ENCODE measurements at places on chromosomes 11 and 22.

- DNase-seq = no peak
Measured at GRCh38 chr22:20009018-20009491, 7.6 kb downstream of the ARVCF start.

DNA sequence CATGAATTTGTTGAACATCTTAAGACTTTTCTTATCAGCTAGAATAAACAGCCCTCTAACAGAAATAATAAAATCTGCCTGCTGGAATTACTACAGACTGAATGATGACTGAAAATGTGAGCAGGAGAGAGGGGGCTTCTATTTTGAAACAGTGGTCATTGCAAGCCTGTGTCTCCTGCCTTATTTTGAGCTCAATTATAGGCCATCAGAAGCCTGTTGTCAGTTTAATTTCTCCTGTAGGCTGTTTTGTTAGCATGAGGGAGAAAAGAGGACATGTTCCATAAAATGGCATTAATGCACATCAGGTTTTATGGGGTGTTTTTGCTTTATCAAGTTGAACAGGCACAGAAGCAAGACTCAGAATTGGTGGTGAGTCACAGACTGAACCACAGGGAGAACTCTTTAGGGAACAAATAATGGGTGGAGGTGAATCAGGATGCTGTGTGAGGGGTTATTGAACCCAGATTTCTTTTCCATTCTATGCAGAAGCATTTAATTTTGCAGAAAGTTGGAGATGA lies 129.1 kb downstream of the PARVA start:
- no peak for DNase-seq

DNA sequence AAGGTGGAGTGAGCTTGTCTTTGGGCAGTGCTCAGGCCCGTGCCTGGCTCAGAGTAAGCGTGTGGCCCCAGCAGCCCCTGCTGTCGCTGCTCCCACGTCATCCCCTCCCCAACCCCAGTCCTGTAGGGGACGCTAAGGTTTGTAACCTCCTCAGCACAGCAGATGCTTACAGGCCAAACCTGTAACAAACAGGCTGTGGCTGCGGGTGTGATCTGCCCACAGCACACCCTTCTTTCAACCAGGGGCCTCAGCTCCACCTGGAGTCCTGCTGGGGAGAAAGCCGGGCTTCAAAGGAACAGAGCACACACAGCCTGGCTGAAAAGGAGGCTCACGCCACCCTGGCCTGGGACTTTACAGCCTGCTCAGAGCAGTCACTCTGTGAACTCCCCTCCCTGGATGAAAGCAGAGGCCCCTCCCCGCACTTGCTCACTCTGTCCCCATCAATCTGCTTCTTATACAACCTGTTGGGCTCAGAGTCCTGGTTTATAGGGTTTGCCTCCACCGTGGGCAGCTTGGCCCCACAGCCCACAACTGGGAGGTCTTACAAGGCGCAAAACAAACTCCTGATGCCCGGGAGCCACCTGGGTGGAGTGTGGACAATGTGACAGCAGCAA lies 54.3 kb downstream of the SCUBE1 start:
- no peak for DNase-seq

DNA sequence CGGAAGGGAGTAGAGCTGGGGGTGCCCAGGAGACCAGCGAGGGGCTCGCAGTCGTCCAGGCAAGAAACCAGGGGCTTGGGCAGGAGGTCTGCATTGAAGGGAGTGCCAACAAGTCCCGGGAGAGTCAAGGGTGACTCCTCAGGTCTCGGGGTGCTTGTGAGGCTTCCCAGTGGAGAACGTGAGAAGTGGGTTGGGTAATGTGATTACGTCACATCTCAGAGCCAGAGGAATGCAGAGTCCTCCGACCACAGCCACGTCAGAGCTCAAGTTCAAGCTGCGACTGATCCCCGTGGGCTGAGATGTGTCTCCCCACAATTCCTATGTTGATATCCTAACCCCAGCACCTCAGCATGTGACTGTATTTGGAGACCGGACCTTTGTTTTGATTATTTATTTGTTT lies 89.7 kb upstream of the SHANK2 start:
- DNase-seq = no peak

DNA sequence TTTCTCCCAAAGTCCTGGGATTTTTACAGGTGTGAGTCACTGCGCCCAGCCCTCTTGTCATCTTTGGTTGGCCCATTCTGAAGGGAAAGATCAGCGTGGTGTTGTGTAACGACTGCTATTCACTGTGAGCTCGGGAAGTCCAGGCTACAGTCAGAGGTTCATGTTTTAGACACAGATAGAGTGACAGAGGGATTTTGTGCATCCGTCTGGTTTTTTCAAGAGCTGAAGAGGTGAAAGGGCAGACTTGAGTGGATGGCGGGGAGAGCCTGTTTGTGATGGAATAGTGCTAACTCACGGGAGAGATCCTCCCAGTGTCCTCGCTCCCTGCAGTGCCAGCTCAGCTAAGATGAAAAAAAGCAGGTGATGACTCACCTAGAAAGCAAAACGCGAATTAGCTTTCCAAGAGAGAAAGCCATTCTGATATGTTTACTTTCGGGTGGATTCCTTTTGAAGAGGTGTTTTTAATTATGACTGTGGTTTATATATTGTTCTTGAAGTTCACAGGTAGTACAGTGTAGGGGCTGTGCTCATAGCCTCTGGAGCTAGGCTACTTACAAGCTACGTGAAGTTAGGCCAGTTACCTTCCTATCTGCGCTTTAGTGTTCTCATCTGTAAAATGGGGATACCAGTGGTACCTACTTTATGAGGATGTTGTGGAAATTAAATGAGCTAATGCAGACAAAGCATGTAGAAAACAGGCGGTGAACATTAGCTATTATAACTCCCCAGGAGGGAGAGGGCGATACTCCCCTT lies 67.2 kb downstream of the C11orf91 start:
- no peak for DNase-seq

GRCh38 chr11:131691181-131692041 lies 321.0 kb downstream of the NTM start:
- no peak for DNase-seq

DNA sequence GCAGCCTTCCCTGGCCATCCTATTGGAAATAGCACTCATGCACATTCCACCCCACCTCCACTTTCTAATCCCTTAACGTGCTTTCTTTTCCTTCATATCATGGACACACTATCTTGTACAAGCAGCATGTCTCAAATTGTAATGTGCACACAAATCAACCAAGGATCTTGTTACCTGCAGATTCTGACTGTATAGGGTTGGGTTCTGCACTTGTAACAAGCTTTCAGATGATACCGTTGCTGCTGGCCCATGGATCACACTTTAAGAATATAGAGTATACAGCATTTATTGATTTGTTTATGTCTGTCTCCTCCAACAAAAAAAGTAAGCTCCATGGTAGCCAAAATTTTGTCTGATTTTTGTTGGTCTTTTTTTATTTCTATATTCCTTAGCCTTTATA lies 32.4 kb upstream of the POU2AF1 start:
- DNase-seq = no peak

DNA sequence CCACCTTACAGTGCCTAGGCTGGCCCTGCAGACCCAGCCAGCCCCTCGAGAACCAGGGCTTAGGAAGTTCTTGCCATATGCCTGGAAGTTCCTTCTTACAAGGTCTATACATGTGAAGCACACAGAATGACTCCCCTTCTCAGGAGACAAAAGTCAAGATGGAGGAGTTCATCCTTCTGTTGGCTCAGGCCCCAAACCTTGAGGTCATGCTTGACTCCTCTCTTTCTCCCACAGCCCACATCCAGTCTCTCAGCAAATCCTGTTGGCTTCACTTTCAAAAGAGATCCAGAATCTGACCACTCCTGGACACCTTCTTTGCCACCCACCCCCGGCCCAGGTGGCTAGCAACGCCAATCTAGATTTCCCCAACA lies 1.7 kb upstream of the CD248 start:
- no peak for DNase-seq

DNA sequence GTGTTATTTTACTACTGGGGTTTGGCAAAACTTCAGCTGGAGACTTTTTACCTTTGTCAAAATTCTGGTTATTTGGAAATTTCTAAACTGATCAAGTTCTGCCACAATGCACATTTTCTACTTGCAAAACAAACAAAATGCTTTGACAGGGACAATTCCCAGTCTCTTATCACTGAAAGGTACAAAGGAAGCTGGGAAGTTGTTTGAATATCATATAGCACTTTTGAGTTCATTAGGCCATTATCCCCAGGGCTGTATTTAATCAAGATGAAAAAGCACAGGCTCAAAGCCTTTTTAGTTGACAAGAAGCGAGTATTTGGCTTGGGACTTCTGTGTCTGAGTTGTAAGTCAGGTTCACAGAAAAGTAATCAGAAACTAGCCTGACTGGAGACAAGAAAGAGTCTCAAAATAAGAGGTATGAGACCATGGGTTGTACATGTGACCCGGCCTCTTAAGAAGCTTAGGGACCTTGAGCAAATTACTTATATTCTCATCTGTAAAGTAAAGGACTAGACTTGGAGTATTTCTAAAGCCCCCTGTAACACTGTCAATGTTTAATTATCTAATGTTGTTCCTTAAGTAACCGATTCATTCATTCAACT lies 2.9 kb upstream of the HORMAD2 start:
- DNase-seq = no peak

DNA sequence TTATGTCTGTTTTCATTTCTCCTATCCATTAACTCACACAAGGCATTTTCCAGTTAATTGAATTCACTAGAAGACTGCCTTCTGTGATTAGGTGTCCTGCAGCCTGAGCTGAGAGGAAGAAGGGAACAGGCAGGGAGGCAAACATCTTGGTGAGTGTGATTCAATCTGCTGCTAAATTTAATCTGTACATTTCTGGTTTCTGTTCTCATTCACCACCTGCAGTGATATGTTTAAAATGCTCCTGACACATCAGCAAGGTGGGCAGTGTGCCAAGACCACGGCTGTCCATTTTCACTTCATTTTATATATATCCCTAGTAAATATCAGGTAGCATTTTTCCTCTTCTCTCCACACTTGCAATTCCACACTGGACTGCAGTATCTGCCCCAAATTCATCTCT lies 416.5 kb downstream of the TMEM135 start:
- peak; percentile 12 for DNase-seq

GRCh38 chr11:78417175-78417887 lies at the start of gene GAB2:
GAB2 (minus strand) TSS chr11:78417820; CDS start chr11:78417720, 100 bp downstream.
- DNase-seq = no peak

GRCh38 chr11:87432022-87432421 lies 394.3 kb downstream of the TMEM135 start:
- DNase-seq = no peak

DNA sequence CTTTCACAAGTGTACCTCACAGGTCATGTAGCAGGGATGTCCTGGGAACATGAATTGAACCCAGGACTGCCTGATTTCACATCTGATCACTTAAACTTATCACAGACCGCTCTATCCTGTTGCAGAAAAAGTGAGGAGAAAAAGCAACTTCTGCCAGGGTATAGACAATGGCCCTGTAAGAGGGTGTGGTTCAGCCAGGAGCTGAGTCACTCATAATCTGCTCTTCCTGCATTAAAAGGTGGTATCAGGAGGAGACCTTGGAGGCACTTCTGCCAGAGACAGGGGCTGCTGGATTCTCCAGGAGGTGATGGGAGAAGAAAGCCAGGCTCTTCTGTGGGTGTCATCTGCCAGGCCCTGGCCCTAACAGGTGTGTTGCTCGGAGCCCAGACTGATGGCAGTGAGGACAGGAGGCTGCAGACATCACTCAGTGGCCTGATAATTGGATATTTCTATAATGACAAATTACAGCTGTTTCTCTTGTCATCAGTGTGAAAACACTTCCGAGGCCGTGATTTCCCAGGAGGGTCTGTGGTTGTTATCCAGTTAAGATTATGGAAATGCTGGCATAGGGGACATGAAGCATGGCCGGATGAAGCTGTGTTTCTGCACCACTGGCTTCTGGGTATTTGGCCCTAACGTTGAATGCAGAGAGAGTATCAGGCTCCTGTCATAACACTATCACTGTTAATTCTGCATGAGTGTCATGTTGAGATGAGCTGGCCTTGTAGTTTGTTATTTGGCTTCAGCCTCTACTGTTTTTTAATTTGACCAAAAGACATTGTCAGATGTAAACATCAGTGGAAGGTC lies 125.1 kb upstream of the ZBED5 start:
- no peak for DNase-seq

GRCh38 chr11:762421-763072 lies 14.7 kb downstream of the GATD1 start:
- peak; percentile 68 for DNase-seq

- no peak for DNase-seq
Measured at GRCh38 chr11:14544611-14545010, 24.4 kb upstream of the PSMA1 start.

DNA sequence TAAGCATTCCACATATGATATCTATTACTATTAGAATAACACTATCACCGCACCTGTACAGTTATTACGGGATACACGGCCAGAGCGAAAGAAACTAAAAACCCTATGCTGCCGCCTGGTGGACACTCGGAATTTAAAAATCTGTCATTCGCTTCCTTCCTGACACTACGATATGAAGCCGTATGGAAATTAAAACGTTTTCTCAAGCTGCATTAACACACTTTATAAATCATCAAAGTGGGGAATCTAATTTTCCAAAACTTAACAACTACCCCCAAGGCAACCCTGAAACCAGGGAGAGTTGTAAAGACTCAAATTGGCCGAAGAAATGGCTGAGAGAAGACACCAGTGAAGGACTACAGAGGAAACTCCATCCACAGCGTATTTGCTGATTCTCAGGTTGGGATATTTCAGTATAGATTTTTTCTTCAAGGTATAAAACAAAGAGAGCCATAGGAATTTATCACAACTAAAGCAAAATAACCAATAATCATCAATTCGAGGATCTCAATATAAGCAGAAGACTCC lies 1.4 kb downstream of the CCDC73 start:
- peak; percentile 13 for DNase-seq

GRCh38 chr22:46641811-46642266 lies 21.7 kb downstream of the GRAMD4 start:
- DNase-seq = no peak

- DNase-seq = peak; percentile 28
Measured at GRCh38 chr11:72584293-72584938, 89.8 kb downstream of the PDE2A start.

DNA sequence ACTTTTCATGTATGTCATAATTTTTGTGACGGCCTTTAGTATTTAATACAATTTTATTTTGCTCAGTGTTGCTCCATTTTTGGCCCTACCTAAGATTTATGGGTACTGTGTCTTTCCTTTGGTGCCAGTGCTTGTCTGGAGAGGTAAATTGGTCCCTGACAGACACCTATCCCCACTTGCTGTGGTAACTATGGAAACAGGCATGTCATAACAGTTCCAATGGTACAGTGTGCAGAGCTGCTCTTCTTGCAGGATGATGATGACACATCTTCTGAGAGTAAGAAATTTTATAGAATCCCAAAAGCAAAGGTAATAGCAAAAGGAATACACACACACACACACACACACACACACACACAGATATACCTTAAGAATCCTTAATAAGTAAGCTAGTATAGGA lies 118.5 kb downstream of the ELP4 start:
- no peak for DNase-seq
